ENCODE measurements at places on chromosomes 12 and 14.
A peak's percentile ranks its signal among the peaks of the same experiment; 100 is the strongest.

DNA sequence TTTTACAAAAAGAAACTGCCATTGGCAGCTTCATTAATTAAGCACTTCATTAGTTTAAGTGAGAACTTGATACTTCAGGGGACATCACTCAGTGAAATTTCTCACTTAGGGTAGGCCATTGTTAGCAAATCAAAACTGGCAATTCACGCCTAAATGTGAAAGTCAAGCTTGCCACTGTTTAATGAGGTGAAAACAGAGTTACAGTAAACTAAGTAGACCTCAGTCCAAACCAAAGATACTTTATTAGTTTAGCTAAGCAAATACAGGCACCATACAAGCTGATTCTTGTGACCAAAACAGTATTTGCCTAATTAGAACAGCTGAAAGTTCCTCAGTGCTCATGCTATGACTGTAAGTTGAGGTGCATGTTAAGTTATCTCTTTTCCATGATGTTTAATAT lies 176.5 kb upstream of the CPNE8 start:
- DNase-seq, result no peak

DNA sequence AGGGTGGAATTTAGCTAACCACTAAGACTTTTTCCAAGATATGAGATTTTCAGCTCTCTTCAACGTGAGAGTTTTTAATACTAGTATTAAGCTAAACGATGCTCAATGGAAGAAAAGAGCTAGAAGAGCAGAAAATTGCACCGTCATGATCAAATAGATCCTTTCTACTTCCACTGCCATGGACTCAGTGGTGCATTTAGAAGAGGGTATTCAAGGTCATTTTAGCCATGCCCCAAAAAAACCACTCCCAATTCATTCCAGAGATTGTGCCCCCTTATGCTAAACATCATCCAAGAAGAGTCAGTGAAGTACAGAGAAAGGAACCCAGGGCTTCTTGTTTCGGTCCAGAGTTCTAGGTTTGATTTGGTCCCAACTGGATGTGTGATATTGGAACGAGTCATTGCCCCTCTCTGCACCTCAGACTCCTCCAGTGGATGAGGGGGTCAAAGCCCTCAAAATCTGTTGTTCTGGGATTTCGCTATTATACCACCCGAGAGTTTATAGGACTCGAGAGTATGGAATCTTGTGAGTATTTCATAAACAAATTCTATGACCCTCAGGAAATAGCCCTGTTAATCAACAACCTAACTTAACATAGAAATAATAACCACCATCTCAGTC lies 55.2 kb downstream of the DAD1 start:
- DNase-seq, result no peak

DNA sequence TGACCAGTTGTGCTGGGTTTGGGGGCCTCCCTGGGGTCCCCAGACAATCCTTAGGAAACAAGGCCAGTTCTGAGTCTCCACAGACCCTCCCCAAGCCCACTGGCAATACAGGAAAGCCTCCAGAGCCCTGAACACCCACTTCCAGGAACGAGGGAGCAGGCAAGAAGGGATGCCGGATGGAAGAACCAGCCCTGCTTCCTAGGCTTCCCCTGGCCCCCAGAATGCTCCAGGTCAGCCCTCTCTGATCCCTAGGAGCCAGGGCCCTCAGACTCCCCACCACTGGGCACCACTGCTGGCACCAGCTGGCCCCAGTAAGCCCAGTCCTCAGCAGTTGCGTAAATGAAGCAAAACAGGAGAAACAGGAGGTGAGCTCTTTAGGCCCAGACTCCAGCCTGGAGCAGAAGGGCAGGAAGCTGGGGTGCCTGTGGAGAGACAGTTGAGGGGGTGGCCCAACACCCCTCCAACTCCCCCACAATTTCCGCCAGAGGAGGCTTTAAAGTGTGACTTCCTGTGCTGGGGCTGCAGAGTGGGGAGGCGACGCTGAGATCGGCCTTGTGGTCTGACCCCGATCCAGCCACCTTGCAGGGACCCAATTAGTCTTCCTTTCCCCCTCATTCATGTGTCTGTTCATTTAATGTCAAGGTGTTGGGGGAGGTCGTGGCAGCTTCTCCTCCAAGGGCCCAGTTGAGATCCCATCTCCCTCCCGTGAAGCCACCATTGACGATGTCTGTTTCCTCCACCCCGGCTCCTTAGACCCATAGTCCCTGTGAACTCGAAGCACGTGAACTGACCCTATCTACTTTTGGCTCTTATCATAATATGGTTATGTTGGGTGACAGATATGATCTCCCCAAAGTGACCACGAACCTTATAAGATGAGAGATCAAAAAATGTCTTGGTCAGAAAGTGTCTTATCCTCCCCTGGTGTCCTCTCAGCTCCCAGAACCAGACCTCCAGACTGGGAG lies 4.7 kb downstream of the TNFRSF1A start:
- DNase-seq, result no peak

DNA sequence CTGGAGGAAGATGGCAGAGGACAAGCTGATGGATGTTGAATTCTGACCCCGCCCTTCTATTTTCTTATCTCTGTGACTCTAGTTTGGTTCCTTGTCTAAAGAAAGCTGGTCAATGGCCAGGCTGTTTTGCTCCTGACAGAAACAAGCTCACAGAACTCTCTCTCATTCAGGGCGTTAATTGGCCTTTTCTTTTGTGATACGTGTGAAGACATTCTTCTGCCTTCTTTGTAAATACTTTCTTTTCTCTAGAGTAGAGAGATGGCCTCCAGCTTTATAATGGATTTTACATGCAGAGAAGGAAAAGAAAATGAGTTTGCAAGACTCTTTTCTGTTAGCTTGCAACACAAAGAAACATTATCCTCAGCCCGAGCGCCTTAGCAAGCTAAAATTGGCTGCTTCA lies 492.2 kb upstream of the CCDC196 start:
- no peak for DNase-seq

DNA sequence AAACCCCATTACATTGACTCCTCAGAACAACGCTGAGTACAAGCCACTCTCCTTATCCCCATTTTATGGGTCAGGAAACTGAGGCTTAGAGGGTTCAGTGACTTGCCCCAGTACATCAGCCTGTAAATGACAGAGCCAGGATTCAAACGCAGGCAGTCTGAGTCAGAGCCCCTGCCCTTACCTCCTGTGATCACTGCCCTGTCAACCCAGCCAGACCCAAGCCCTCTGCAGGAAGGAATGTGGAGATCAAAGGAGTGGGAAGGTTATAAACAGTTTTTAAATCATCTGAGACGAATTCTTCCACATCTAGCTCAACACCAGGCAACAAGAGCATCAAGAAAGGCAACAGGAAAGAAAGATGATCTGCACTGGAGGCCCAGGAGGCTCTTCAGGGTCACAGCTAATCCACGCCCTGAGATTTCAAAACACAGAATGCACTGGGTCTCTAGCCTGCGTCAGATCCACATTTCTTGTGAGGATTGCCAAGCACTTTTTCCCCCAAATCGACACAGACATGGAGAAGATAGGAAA lies 38.5 kb downstream of the SPTB start:
- peak; percentile 67 for DNase-seq

DNA sequence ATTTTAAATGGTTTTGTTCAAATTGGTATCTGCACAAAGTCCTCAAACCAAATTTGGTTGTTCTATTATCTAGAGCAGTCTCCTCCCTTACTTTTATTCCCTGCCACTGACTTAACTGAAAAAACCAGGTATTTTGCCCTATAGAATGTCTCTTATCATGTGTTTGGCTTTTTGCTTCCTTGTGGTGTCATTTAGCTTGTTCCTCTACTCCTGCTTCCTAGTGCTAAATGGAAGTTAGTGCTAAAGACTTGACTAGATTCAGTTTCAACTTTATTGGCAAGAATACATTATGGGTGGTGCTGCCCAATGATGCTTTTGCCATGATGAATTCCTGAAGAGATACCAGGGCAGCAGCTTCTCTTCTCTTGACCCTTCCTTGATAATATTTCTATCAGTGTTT lies 29.7 kb downstream of the PLXNC1 start:
- DNase-seq, result no peak

DNA sequence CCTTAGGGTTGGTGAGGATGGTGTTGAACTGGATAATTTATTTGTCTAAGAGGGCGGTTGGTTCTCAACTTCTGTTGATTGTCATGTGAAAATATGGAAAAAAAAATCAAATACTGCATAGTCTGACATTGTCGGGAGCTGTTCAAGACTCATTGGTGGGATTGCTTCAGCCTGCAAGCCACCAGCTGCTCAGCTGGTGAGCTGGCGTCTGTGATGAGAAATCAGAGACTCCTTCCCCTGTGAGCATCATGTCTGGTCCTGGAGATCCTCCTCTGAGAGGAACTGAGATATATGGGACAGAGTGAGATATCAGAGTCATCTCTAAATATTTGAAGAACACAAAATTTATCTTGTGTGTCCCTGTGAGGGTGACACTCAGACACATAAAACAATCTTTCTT lies 49.9 kb downstream of the TRIM9 start:
- DNase-seq, result no peak

GRCh38 chr14:44963044-44963528 lies 1.1 kb downstream of the TOGARAM1 start:
- DNase-seq, result no peak

Measured in fibroblast of skin of right quadriceps (primary cell).